Smooth muscle cell of bladder (primary cell): ENCODE measurements at places on chromosomes 2 and 18. TPM values are rescaled to one million over a fixed set of nuclear protein-coding genes. Genes with fewer than 3 reads are reported as not detected.

The TDRD15 gene
- total RNA-seq: not detected in 2 replicates

The HOXD3 gene
- total RNA-seq: 0.14 and 0.28 TPM in 2 replicates

The FAM237A gene
- not detected in 2 replicates for total RNA-seq

The SNTG2 gene
- not detected in 2 replicates for total RNA-seq

The C2orf78 gene
- not detected in 2 replicates for total RNA-seq

The C2orf80 gene
- total RNA-seq: not detected in 2 replicates

The NT5DC4 gene
- total RNA-seq: not detected in 2 replicates

The POTEJ gene
- not detected in 2 replicates for total RNA-seq

The PIEZO2 gene
- 86.7 and 97.7 TPM in 2 replicates for total RNA-seq

The SPATA3 gene
- total RNA-seq: not detected in 2 replicates
